ENCODE measurements at places on chromosomes 5 and 9.

GRCh38 chr9:4689687-4690104 is 10.3 kb downstream of the CDC37L1 start:
- no peak for DNase-seq

GRCh38 chr9:94511134-94511954 is 43.5 kb upstream of the PCAT7 start:
- DNase-seq: no peak

- DNase-seq: no peak
Measured at GRCh38 chr5:61394078-61394704, 62.1 kb downstream of the ZSWIM6 start.

DNA sequence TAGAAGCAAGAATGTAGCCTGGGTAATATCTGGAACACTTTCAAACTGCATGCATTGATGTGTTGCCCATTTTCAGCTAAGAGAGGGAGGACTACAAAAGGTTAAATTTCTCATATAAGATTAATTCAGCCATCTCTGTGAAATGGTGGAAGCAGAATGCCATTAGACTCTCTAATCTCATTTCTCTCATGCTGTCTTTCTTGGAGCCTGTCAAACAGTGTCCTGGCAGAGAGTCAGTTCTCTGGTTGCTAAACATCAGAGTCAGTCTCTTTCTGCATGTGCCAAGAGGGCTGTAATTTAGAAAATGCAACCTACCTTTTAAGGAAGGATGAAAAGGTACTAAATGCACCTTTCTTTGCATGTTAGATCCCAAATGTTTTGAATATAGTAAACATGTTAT is 910 bp upstream of the GARNL3 start:
- DNase-seq: no peak

DNA sequence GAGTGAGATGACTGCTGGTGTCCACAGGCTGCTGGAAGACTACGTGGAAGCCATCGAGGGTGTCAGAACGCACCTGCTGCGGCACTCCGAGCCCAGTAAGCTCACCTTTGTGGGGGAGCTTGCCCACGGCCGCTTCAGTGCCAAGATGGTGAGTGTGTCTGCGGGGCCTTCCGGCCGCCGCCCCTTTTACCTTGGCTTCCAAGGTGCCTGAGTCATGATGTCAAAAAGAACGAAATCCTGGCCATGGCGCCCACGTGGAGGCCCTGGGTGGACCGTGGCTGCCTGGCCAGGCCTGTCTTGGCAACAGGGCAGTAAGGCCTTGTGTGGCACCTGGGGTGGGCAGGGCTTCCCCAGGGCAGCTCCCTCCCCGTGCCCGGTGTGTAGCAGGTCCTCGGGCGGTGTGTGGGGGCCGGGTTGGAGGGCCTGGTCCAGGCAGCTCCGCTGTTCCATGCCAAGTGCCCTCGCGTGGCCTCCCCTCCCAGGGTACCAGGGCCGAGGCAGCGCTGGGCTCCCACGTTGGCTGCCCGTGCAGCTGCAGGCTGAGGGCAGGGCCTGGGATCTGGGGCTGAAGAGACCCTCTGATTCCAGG is 7.8 kb downstream of the DPP7 start:
- DNase-seq: no peak

- no peak for DNase-seq
Measured at GRCh38 chr5:142304013-142304701, 20.7 kb downstream of the SPRY4 start.

- DNase-seq: no peak
Measured at GRCh38 chr9:20823051-20823450, 139.0 kb downstream of the FOCAD start.

Measured in cortex of kidney (tissue), 1 donor.